GM23248 (cell line): ENCODE measurements at places on chromosomes 6 and 20.

- no peak overlapping the region for H3K4me3 ChIP-seq
- DNase-seq = no peak
- H3K36me3 ChIP-seq = no peaks in the 10 kb centered on the region
Measured at GRCh38 chr6:54680531-54680930, 166.0 kb upstream of the FAM83B start.

GRCh38 chr20:8518878-8519277 is 386.8 kb downstream of the PLCB1 start:
- DNase-seq = no peak
- no peak overlapping the region for H3K4me3 ChIP-seq
- no peaks in the 10 kb centered on the region for H3K27me3 ChIP-seq

DNA sequence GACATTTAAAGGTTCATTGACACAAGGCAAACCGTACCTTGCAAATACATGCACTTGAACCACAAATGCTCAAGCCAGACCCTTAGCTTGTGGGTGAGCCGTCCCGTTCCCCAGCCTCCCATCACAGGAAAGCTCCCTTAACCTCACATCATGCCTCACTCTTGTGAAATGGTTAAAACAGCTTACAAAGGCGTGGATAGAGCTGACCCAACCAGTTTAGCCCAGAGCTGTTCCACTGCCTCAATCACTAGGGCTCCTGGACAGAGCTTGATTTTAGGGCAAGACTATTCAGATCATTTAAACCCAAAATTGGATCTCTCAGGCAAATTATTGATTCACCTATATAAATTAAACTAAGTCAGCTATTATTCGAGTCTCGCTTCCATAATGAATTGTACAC is 229.6 kb upstream of the TAB2 start:
- DNase-seq = no peak
- no peaks in the 10 kb centered on the region for H3K36me3 ChIP-seq
- no peak overlapping the region for H3K4me3 ChIP-seq
- no peaks in the 10 kb centered on the region for H3K27me3 ChIP-seq
- H3K27ac ChIP-seq = no peak overlapping the region

- H3K27ac ChIP-seq = no peak overlapping the region
- no peaks in the 10 kb centered on the region for H3K27me3 ChIP-seq
- no peak for DNase-seq
- peaks cover 17% of the 10 kb centered on the region for H3K4me1 ChIP-seq
- H3K36me3 ChIP-seq = peaks cover 34% of the 10 kb centered on the region
Measured at GRCh38 chr6:117557951-117558350, 44.4 kb downstream of the GOPC start.
